ENCODE measurements at places on chromosomes 3 and 15.

DNA sequence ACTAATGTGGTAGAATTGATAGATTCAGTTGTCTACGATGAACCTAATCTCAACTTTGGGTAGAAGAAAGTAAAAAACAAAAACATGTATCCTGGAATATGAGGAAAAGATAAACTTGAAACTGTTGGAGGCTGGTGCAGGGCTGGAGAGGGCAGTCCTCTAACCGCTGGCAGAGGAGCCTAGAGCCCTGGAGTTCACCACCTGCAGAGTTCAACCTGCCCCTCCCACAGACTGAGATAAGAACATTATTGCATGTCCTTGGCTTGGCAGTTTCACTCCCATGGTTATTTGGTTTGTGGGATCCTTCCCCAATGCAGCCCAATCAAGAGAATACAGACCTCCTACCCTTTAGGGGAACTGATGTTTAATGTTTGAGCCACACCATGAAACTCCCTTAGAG is 53.2 kb upstream of the GATM start:
- DNase-seq, result no peak

- DNase-seq, result no peak
These were observed 237.9 kb downstream of the GAP43 start for GRCh38 chr3:115861166-115861733.

DNA sequence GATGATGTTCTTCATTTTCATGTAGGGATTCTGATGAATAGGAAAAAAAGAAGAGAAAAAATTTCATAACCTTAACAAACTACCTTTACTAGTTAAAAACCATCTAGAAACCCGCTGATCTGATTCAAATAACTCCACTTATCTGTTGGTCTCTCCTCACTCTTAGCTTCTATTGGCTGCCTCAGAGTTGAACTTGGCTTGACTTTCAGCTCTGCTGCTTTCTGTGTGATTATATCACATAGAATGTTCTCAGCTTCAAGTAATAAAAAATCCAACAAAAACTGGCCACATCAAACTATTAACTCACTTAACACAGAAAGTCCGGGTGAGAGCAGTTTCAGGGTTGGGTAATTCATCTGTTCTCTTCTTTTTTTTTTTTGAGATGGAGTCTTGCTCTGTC is 126.8 kb upstream of the RASGRP1 start:
- no peak for DNase-seq

- DNase-seq, result no peak
These were observed 22.0 kb upstream of the TATDN2 start for GRCh38 chr3:10226293-10226692.

DNA sequence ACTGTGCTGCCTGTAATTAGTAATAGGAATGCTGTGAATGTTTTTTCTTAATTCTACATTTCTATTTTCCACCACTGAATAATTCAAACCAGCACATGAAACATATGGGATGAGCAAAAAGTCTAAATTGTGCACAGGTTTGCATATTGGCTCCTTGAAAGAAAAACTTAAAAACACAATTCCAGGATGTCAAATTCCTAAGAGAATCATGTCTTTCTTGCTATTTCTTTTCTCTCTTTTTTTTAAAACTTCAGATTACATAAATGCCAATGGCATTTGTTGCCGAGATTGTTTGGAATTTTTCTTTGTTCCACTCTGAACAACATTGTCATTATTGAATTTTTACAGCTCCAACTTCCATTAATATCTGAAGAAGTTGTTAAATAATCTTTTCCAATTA is 60.8 kb downstream of the VGLL3 start:
- DNase-seq, result no peak

- no peak for DNase-seq
These were observed 152.9 kb upstream of the RGMA start for GRCh38 chr15:93241696-93242585.

DNA sequence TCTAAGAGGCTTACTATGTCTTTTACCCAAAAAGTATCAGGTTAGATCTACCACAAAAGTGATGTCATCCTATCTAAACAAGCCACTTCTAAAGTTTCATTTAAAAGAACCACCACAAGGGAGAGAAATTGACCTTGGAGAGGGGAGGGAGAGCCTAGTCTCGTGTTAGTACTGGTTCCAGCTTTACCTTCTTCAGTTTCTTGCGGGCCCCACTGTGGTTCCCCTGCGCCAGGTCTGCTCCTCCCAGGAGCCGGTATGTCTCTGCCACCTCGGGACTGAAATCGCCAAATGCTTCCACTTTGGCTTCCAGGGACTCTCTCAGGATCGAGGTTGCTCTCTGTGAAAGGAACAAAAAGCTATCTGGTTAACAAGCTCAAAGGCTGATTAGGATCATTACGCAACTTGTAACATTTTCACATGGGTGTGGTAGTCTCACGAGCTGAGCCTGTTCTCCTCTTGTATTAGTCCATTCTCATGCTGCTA is 51.1 kb downstream of the SYNM start:
- DNase-seq, result no peak

- no peak for DNase-seq
These were observed 143.6 kb upstream of the TBC1D5 start for GRCh38 chr3:17885986-17886385.

DNA sequence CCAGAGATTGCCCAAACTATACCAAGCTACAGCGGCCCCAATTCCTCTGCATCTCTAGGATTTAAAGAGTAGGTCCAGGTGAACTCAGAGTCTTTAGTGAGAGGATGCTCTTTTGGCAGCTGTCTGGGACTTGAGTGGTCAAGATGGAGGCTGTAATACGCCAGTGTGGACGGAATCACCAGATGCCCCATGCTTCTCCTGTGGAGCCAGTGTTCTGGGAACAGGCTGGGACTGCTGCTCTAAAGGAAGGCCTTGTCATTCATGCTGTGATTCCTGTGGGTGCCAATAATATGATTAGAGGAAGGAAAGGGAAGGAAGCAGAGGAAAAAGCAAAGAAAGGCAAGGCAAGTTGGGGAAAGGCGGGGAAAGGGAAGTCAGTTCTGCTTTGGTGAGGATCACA is 17.4 kb upstream of the NOX5 start:
- DNase-seq, result no peak

GRCh38 chr3:171851660-171852058 is 8.5 kb downstream of the TMEM212 start:
- DNase-seq, result no peak

DNA sequence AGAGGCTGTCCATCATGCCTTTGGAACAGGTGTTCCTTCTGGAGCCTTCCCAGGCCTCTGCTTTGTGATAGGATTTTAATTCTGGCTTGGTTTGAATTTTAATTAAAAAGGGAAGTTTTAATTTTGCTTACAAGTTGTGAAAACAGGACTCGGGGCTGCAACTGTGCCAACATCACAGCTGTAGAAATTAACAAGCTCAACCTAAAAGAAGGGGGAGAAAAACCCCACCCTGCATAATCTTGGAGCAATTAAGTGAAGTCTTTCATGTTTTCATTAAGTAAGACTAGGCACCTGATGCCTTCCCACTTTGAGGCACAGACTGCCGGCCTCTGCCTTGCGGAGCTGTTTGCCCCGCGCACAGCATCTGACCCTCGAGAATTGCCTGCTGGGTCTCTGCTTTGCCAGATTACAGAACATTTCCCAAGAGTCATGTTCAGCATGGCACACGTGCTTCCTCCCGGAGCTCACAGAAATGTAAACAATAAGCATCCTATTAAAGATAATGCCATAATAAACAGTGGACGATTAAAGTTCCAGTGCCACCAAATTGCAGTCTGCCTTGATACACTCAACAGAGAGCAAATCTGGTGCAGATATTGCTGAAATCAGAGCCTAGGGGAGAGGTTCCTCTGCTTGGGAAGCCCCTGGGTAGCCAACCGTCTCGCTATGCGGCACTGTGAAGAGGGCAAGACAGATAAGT is 364.2 kb downstream of the LRTM1 start:
- no peak for DNase-seq

GRCh38 chr3:171743327-171744157 is 66.7 kb downstream of the PLD1 start:
- DNase-seq, result no peak

GRCh38 chr3:151404316-151404715 is 19.8 kb upstream of the P2RY12 start:
- no peak for DNase-seq

DNA sequence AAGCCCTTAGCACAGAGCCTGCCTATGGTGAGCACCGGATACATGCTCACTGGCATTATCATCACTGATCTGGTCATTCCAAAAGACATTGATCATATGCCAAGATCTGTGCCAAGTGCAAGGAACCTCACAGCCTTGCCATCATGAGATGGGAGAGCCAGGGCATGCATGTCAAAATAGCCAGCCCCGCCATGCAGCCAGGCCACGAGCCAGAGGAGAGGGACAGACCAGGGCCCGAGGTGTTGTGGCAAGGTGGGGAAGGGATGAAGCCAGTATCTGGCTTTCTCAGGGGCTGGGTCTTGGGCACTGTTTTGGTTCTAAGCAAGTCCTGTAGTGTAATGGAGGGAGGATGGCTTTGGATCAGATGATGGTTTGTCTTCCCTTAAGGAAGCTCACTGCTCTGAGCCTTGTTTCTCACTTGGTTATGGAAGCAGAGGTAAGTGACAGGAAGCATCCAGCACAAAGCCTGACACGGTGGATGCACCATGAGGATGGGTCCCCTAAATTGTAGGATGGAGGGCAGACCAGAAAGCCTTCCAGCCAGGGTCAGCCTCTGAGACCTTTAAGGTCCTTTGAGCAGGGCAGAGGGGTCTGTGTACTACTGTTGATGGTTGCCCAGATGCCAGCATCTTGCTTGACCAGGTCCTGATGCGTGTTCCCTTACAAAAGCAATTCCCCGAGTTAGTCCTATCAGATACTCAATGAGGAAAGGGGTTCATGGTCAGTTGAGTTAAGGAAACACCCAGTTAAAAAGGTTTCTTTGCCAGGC is 247.7 kb upstream of the TLE3 start:
- DNase-seq, result no peak
